ENCODE measurements at places on chromosomes 2 and 18.

GRCh38 chr18:74116633-74117554, 30.7 kb downstream of the FBXO15 start:
- DNase-seq, result no peak

- no peak for DNase-seq
Measured at GRCh38 chr18:59481436-59481835, 122.4 kb upstream of the LMAN1 start.

DNA sequence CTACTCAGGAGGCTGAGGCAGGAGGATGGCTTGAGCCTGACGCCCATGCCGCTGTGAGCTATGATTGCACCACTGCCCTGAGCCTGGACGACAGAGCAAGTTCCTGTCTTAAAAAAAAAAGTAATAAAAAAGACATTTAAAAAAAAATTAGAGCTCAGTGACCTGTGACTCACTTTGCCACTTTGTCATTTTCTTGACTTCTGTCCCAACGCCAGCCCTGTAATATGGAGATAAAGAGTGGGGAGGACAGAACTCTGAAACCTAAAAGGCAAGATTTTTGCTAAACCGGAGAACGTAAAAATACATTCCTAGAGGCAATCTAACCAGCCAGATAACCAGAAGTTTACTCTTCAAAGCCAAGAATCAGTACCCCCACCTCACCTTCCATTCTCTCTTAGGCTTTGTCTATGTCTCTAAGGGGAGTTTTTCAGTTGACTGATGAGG, 49.0 kb downstream of the PRKRA start:
- DNase-seq, result no peak

DNA sequence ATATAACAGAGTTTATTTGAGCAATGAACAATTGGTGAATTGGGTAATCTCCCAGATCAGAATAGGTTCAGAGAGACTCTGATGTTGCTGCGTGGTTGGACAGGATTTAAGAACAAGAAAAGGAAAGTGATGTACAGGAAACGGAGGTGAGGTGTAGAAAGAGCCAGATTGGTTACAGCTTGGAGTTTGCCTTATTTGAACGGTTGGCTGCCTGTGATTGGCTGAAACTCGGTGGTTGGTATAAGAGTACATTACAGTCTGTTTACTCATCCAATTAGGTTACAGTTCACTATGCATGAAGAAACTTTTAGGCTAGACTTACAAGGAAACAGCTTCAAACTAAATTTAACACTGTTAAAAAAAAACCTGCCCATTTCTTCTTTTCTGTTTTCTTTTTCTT, 68.0 kb upstream of the CABLES1 start:
- no peak for DNase-seq

- DNase-seq, result no peak
Measured at GRCh38 chr18:369224-370015, 101.6 kb upstream of the THOC1 start.

GRCh38 chr18:3153107-3153704, 66.6 kb downstream of the MYOM1 start:
- DNase-seq, result no peak

- DNase-seq, result no peak
Measured at GRCh38 chr2:67526283-67526682, 129.2 kb downstream of the ETAA1 start.

DNA sequence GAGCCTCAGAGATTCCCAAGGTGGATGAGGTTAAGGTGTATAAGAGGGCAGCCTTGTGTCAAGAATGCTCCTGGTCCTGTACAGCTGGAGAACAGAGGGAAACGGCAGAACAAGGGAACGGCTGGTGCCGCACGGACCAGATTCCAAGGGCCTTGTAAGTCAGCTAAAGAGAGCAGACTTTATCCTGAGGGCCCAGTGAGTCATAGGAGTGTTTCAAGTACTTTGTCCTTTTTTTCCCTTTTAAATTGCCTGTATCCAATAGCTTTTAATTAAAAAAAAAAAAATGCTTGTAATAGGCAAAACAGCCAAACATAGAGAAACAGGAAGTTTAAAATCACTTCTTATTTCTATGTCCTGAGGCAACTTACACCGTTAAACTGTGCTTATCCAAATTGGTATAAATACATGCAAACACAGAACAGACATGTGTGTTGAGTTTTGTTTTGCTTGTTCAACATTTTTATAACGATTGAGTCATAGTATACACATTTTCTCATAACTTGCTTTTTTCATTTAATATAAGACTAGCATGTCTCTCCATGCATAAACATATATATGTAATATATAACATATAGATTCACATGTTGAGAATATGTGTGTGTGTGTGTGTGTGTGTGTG, 42.1 kb upstream of the EVA1A start:
- no peak for DNase-seq

DNA sequence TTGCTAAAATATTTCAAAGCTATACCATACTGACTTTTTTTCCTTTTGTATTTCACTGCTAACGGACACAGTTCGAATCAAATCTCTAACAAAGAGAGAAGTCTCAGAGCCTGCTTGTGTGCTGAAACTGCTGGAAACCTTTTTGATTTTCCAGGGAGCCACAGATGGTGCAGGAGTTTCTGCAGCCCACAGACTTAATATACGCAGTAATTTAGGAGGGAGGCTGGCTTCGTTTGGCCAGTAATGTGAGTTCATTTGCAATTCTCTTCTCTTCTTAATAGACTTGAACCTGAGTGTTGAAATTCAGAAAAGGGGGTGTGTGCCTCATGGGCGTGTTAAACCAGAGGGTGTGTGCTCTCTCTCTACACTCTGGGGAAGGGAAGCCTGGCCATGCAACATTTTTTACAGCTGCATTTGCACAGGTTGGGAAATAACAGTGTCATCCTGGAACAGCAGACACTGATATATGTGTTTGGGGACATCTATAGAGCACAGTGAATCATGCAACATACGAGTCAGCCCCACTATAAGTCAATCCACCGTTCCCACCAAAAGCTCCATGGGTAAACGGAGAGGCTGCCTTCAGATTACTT, 333.0 kb downstream of the CLIP4 start:
- no peak for DNase-seq

DNA sequence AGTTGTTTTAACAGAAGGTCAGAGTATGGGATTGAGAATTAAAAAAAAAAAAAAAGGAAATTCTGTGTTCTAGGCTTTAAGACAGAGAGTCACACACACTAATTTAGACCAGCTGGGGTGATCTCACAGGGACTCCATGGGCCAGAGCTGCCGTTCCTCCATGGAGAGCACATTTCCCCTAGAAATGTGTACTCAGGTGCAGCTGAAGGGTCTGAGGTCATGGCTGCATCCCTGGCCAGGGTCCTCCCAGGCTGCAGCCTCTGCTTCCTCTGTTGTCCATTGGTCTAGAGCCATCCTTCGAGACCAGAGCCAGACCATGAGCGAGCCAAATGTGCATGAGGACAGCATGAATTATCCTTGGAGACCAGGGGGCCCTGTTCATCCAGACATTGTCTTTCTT, 190.1 kb upstream of the TNP1 start:
- DNase-seq, result no peak

- DNase-seq, result no peak
Measured at GRCh38 chr2:1979138-1979537, 234.8 kb upstream of the PXDN start.

DNA sequence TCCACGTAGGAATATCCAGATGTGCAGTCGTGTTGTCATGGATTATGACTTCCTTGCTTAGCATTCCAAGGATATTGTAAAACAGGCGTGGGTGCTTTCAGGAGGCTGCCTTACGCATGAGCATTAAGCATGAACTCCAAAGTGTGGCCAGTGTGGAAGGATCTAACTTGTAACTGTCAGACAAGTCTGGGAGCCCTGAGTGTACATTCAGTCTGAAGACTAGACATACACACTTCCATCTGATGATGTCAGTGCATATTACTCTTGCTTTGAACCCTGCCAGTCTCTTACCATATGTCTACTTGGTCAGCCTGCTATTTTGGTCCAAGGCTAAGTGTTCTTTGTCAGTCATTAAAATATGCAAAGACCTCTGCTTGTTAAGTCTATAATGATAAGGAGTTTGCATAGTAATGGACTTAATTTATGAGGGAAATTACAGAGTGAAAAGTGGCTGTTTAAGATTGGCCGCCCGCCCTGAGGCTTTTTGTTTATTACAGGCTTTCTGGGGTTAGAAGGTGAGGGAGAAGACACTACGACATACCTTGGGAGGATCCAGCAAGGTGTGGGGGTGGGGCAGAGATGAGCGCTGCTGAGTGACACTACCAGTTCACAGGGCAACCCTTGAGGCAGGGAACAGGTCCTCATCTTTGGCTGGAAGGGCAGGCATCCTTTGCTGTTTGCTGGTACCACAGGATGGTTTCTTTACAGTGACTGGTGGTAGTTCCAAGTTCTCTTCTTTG, 48.3 kb downstream of the CABLES1 start:
- no peak for DNase-seq

- DNase-seq, result no peak
Measured at GRCh38 chr2:217864963-217865772, 137.6 kb downstream of the TNS1 start.

DNA sequence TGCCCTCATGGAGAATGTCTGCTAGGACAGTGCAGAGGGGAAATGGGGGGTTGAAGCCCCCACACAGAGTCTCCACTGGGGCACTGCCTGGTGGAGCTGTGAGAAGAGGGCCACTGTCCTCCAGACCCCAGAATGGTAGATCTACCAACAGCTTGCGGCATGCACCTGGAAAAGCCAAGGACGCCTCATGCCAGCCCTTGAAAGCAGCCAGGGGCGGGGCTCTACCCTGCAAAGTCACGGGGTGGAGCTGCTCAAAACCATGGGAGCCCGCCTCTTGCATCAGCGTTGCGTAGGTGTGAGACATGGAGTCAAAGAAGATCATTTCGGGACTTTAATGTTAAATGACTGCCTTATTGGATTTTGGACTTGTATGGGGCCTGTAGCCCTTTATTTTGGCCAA, 157.6 kb downstream of the DSEL start:
- no peak for DNase-seq

DNA sequence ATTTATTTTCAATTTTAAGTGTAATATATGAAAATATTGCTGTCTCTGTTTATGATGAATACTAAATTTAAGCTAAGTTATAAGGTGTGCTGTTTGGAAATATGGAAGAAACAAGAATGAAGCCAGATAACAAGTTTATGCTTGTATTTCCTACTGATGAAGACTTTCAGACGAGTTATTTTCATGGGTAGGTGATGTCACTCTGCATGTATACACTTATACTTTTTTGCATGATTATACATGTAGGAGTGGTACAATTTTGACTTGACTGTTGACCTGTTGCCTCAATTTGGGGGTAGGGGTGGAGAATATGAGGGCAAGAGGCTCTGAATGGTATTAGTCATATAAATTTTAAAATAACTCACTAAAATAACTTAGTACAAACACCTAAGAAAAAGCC, 133.7 kb downstream of the HAUS1 start:
- DNase-seq, result no peak

DNA sequence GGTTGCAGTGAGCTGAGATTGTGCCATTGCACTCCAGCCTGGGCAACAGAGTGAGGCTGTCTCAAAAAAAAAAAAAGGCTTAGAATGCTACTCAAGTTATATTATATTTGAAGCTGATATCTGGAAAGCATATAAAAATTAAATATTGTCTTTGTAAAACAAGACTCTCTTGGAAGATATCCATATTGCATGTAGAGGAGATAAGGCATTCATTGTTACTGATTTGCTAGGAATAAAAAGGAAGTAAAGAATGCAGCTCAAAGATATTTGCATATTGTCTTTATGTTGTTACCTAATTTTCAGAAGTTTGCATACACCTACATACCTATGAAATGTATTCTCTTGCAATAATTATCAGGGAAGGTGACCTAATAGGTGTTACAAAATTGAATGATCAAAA, 79.4 kb downstream of the MYOM1 start:
- DNase-seq, result no peak

DNA sequence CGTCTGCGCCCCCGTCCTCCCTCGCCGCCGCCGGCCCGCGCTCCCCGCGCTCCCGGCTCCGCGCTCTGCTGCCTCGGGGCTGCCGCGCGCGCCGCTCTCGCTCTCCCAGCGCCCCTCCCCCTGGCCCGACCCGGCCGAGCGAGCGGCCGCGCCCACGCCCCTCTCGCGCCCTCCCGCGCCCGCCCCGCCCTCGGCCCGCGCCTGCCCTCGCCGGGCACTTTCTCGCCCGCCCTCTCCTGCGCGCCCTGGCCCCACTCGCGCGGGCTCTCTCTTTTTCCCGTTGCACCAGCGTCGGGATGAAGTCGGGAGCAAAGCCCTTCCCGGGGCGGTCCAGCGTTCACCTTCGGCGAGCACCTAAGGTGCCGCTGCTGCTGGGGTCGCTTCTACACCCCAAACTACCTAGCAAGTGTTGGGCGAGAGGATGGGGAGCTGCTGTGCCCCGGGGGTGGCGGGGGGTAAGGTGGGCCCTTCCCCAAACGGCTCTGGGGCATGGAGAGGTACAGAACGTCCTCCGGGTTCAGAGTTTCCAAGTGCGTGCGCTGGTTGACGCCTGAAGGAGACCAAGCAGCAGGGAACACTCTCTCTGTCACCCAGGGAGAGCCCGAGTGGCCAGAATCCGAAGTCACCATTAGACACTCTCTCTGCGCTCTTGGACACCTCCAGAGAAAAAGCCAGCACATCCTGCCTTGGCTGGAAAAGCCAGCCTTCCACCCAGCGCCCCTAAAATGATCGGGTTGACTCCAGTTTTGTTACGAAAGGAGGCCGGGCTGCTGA, at the start of gene COLEC12:
TSS of gene COLEC12 (minus strand) at position 70 of the 774 bp plus-strand sequence. CDS start 187 bp downstream, outside the sequence.
- DNase-seq, result no peak

- DNase-seq, result no peak
Measured at GRCh38 chr2:225164401-225165050, 122.3 kb upstream of the DOCK10 start.

- no peak for DNase-seq
Measured at GRCh38 chr2:208077276-208077675, 47.0 kb downstream of the CRYGD start.

DNA sequence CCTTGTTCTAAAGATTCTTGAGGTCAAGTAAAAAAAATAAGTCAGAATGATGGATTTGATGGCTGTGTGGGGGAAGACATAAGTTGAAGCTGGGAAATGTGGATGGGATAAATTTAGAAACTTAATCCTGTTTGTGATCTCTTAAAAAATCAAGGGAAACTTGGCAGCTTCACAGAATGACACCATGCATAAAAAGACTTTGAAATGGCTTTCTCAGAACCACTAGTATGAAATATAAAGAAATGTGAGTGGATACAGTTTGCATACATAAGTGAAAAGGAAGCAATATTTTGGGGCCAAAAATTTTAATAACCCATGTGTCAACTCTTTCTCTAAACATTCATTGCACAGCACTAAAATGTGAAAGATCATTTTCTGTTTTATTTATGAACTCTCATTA, 21.7 kb downstream of the CDH19 start:
- no peak for DNase-seq

DNA sequence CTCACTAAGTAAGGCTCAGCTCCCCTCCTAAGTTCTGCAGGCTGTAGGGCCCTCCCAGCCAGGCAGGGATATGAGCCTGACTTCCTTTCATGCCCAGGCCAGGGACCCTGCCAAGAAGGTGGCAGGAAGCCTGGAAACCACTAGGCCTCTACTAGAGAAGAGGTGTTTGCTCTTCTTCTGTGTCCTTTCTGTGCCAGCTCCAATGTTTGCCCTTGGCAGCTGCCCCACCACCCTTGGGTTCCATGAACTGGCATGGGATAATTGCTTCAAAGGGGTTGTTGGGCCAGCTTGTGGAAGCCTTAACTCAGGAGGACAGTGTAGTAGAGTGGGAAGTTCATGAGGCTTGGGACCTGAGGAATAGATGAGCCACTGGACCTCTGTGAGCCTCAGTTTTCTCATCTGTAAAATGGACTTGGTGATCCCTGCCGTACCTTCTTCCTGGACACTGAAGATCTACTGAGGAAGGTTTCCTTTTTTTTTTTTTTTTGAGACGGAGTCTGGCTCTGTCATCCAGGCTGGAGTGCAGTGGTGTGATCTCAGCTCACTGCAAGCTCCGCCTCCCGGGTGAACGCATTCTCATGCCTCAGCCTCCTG, 3.9 kb downstream of the SLC35F6 start:
- DNase-seq, result no peak

- DNase-seq, result no peak
Measured at GRCh38 chr2:42101206-42102023, 53.6 kb downstream of the PKDCC start.

Data from D721Med (cell line).